ENCODE measurements at places on chromosomes 12 and 14.

GRCh38 chr14:78985668-78986381 lies 815.7 kb downstream of the NRXN3 start:
- DNase-seq, result no peak

- DNase-seq, result no peak
These were observed 100.3 kb upstream of the NCOR2 start for GRCh38 chr12:124667506-124668326.

DNA sequence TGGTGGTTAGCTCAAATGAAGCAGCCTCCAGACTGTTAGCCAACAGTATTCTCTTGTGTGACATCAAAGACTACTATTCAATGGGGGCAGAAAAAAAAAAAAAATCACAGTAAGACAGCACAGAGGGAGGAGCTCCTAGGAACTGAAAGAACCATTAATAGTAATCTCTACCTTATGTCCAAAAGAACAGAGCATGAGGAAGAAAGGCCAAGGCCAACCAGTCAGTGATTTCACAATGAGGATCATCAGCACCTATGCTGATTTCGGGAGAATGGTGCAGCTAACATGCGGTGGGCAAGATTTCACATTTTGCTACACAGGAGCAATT lies 66.3 kb upstream of the SOX5 start:
- DNase-seq, result no peak

DNA sequence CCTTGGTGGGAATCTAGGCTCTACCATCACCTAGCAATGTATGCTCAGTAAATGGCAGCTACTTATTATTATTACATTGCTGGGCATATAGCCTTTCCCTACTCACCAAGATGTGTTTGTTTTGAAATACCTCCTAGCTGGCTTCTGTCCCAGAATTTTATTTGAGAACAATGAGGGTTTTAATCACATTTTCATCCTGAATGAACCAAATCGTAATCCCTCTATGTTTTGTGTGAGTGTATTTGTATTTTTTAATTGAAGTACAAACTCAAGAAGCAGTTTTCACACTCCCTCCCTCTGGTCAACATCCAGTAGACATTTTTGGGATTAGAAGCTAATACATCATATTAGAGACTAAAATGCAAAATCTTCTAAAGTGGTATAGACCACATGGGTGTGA lies 7.6 kb downstream of the SLC7A8 start:
- no peak for DNase-seq

- no peak for DNase-seq
These were observed 3.9 kb downstream of the SLCO1A2 start for GRCh38 chr12:21330682-21331253.

GRCh38 chr14:57549765-57550420 lies 56.2 kb upstream of the CCDC198 start:
- DNase-seq, result no peak

DNA sequence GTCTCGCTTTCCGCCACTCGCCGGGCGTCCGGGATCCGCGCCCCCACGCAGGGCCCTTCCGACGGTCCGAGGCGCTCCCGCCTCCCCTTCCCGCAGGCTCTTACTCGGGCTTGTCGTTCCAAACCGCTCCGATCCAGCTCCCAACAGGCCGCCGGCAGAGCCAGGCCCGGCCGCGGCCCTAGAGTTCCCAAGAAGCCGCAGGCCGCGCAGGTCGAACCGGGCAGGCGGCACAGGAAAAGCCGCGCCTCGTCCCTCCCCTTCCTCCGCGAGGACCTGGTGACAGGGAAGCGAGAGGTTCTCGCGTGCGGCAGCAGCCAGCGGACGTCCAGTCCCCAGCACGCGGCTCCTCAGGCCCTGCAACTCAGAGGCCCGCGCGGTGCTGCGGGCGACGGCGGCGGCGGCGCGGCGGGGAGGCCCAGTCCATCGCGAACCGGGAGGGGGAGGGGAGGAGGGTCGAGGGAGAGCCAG lies 272 bp downstream of the HECTD1 start:
- DNase-seq, result no peak

GRCh38 chr14:20680843-20681347 lies 3.5 kb upstream of the RNASE4 start:
- DNase-seq, result no peak

- peak; percentile 78 for DNase-seq
These were observed 23.0 kb upstream of the EIF2B2 start for GRCh38 chr14:74979442-74980397.
